ENCODE measurements at places on chromosomes 11 and 22. TPM values are rescaled to one million over a fixed set of nuclear protein-coding genes. Genes with fewer than 3 reads are reported as not detected.

The TNNT3 gene
- total RNA-seq: 5.1 TPM

The TMEM132A gene
- 0.42 TPM for total RNA-seq

The CCT8L2 gene
- not detected for total RNA-seq

The ART1 gene
- total RNA-seq: not detected

The NEFH gene
- total RNA-seq: 0.10 TPM

The DCHS1 gene
- total RNA-seq: 3.8 TPM

The HORMAD2 gene
- total RNA-seq: not detected

The RHBDD3 gene
- 8.1 TPM for total RNA-seq

The ALX4 gene
- not detected for total RNA-seq

The YPEL4 gene
- 1.3 TPM for total RNA-seq

The CELSR1 gene
- total RNA-seq: 1.6 TPM

The SOX10 gene
- total RNA-seq: not detected

The SDF2L1 gene
- 10.0 TPM for total RNA-seq

The ESAM gene
- 9.4 TPM for total RNA-seq

The RAB36 gene
- not detected for total RNA-seq

The POU2AF2 gene
- not detected for total RNA-seq

The ST3GAL4 gene
- total RNA-seq: 8.2 TPM

The CTSW gene
- 130 TPM for total RNA-seq

Measured in mononuclear cell (primary cell).